Right cardiac atrium (tissue), 5 donors: ENCODE measurements at places on chromosomes 6 and 20.

GRCh38 chr6:17585766-17586490 is 14.2 kb upstream of the FAM8A1 start:
- DNase-seq: no peak

- DNase-seq: peak; percentile 70
Measured at GRCh38 chr20:35305682-35306556, 13.7 kb upstream of the FAM83C start.

GRCh38 chr6:70423189-70424134 is 10.2 kb downstream of the FAM135A start:
- no peak for DNase-seq

GRCh38 chr20:61121661-61122060 is 130.4 kb upstream of the CDH4 start:
- DNase-seq: no peak

GRCh38 chr6:11978169-11978987 is 33.7 kb upstream of the HIVEP1 start:
- DNase-seq: no peak

DNA sequence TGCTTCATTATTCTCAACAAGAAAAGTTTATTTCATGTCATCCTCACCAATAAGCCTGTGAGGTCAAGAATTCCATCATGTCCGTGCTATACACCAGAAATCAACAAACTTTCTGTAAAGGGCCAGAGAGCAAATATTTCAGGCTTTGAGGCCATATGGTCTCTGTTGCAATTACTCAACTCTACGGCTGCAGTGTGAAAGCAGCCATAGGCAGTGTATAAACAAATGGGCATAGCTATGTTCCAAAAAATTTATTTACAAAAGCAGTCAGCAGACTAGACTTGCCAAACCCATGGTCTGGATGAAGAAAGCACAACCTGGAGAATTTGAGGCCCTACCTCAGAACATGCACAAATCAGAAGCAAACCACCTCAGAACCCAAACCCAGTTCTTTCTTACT is 118.5 kb downstream of the PCSK2 start:
- no peak for DNase-seq

GRCh38 chr20:23269954-23270353 is 80.6 kb upstream of the NXT1 start:
- DNase-seq: no peak

GRCh38 chr20:25242231-25242630 is 5.7 kb upstream of the PYGB start:
- DNase-seq: no peak

GRCh38 chr20:11406877-11407276 is 510.8 kb upstream of the BTBD3 start:
- no peak for DNase-seq

- DNase-seq: no peak
Measured at GRCh38 chr6:43318011-43318410, 9.4 kb upstream of the CRIP3 start.

- DNase-seq: peak; percentile 98
Measured at GRCh38 chr6:30752157-30752927, 8.0 kb upstream of the IER3 start.

GRCh38 chr20:18090044-18090443 is 32.3 kb upstream of the OVOL2 start:
- no peak for DNase-seq

GRCh38 chr6:15368186-15368585 is 122.3 kb downstream of the JARID2 start:
- DNase-seq: no peak

- no peak for DNase-seq
Measured at GRCh38 chr6:143400258-143401067, 50.0 kb downstream of the ADAT2 start.

GRCh38 chr6:57342148-57342669 is 24.8 kb downstream of the PRIM2 start:
- DNase-seq: no peak

GRCh38 chr20:41308290-41308711 is 9.2 kb downstream of the ZHX3 start:
- DNase-seq: no peak

DNA sequence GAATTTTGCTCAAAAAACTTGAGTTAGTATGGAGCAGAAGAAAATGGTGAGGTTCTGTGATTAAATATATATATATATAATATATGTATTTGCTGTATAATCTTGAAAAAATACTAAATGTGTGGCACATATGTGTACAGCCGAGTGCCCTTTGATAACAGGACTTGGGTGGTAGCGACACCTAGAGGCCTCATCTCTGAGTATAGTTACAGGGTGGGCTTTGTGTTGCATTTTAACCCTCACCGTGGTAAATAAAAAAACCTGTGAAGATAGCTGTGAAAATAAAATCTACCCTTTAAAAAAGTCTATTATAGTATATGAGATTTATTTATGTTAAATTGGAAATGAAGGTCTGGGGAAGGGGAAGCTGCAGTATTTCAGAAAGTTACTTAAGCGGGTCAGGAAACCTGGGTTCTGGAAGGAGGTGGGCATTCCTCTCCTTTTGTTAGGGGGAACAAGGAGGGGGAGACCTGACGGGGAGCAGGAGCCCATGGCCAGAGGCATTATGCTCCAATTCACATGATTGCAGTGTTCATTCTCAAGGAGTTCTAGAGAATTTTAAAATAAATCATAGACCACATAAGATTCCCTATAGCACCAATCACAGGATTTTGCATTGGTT is 82.7 kb downstream of the SH3BGRL2 start:
- DNase-seq: peak; percentile 54

GRCh38 chr6:6452002-6452401 is 131.5 kb upstream of the F13A1 start:
- DNase-seq: peak; percentile 73

DNA sequence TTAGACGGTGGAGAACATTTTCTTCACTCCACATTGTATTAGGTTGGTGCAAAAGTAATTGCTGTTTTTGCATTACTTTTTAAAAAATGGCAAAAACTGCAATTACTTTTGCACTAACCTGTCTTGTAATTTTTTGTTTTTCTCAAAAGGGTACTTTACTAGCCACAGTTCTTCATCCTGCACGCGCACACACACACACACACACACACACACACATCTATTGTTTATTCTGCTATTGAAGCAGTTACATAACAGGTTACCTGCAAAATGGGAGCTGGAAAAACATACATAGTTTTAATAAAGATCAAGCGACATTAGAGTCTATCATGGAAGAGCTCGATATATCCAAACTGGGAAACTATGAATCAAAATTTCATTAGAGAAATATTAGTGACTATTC is 235.2 kb downstream of the SIM1 start:
- no peak for DNase-seq

DNA sequence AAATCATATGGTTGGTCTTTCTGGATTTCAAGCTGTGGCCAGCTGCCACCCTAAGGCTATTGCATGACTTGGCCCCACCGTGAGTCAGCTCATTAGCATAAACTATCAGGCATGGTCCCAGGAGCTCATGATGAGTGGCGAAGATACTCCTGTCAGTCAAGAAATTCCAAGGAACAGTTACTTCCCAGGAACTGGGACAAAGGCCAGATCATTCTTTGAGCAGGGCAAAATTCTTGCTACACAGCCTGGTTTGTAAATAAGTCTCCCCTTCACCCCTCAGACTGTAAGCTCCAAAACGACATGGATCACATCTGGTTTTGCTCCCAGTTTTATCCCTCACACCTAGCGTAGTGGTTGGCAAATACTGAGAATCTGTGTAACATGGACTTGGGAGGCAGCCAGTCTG is 33.0 kb upstream of the KIAA1586 start:
- no peak for DNase-seq

DNA sequence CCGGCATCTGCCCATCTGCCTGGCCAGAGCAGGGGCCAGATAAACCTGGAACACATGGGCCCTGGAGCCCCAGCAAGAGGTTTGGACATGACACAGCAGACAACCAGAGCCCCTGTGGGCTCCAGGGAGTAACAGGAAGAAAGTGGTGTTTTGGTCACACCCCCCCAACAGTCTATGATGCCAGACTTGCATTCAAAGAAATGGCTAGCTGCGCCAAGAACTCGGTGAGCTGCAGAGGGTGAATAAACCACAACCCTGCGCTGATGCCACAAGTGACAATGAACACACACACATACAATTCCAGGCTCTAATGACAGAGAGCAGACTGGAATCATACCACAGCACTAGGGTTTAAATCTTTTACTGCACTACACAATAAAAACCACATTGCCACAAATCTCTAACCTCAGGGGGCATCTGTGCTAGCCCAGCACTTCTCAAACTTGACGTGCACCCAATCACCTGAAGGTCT is 34.0 kb downstream of the TRERF1 start:
- no peak for DNase-seq

- DNase-seq: no peak
Measured at GRCh38 chr6:7008451-7008988, 99.2 kb upstream of the RREB1 start.

DNA sequence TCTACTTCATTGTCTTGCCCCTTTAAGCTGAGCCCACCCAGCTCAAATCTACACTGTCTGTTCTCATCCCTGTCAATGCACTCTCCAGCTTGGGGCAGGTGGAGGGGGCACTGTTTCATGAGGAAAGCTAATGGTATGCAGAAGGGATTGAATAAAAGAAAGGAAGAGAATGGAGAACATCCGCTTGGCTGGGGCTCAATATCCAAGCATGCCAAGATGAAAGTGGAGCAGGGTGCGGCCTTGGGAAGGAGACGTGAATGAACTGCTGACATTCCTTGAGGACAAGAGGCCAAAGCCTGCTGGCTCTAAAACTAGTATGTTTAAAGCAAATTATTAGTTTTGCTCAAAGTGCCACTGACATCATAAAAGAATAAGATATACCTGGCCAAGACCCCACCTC is 24.2 kb downstream of the AKAP12 start:
- peak; percentile 59 for DNase-seq

DNA sequence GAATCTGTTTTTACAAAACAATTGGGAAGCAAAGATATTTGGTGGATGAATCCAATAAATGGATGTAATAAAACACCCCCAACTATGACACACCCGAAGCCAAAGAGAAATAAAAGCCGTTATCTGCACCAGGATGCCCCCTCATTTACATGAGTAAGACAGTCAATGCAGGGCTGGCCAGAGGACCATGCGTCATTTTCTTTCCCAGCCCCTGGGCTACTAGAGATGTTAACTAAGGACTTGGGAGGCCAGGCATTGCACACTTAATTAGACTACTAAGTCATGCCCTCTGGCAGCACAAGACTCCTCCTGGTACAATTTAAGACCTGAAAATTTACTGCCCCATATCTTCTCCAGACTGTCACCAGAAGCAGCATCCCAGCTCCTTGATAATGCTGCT is 3.2 kb downstream of the LEMD2 start:
- no peak for DNase-seq

GRCh38 chr6:169700296-169700695 is 1.5 kb downstream of the WDR27 start:
- DNase-seq: no peak

DNA sequence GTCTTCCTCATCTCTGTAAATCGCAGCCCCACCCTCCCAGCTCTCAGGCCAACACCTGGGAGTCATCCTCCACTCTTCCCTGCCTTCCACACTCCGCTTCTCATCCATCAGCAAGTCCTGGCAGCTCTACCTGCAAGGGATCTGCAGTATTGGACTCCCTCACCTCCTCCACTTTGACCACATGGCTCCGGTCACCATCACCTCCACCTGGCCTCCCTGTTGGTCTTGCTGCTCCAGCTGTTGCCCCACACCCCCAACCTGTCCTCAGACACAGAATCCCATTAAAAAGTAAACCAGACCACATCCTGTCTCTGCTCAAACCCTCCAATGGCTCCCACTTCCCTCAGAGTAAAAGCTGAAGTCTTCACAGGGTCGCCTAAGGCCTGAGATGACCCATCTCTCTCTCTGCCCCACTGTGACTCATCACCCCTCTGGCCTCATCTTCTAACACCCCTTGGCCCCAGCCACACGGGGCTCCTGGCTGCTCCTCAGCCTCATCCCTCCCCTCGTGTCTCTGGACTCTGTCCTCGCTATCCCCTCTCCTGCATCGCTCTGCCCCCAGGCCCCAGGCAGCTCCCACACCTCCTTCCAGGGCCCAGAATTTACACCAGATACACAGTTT is 185.1 kb upstream of the SULF2 start:
- no peak for DNase-seq

GRCh38 chr6:151241853-151242252 is 2.1 kb downstream of the AKAP12 start:
- no peak for DNase-seq

GRCh38 chr20:10672624-10673127 is 1.1 kb downstream of the JAG1 start:
- peak; percentile 87 for DNase-seq

- DNase-seq: no peak
Measured at GRCh38 chr20:59253779-59254319, 46.6 kb upstream of the EDN3 start.

GRCh38 chr6:157660414-157660813 is 162.6 kb upstream of the SNX9 start:
- DNase-seq: no peak

- peak; percentile 16 for DNase-seq
Measured at GRCh38 chr6:46734867-46735719, at the start of gene PLA2G7. Gene PLA2G7 (minus strand): TSS chr6:46735375. CDS start chr6:46722891, 12,484 bp downstream.

- peak; percentile 22 for DNase-seq
Measured at GRCh38 chr20:35005463-35005961, 49.8 kb downstream of the MYH7B start.

- no peak for DNase-seq
Measured at GRCh38 chr6:142152746-142153145, 5.7 kb downstream of the VTA1 start.

DNA sequence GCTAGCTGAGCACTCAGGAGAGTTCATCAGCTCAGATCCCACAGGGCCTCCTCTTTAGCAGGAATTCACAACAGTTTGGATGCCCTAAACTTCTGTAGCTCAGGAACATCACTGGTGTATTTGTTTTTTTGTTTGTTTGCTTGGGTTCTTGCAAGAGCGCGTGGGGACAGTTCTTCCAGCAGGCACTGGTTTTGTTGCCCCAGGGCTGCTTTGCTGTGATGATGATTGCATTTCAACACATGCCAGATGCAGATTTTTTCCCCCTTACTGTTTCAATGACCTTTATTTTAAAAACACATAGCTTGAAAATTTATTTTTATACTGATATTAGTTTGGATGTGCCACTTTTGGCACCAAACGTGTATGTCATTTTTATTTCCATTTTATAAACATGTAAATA is 77.1 kb downstream of the DHX35 start:
- no peak for DNase-seq

DNA sequence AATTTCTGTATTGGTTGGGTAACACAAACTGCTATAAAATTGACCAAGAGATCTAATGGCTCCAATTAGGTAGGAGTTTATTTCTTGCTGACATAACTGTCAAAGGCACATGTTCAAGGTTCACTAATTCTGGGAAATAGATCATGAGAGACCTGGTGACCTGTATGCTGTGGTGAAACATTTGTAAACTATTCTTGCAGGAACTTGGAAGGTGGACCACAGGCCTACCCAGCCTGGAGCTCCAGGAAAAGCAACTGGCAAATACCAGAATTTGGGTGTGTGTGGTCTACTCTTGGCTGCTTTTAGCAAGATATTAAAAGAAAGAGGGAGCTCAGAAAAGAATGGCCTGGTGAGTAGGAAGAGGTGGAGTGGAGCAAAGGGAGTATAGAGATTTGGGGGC is 184.6 kb downstream of the QKI start:
- DNase-seq: no peak
